CD4-positive, alpha-beta T cell treated with Interleukin-17A for 1 hour (primary cell): ENCODE measurements at places on chromosomes 5 and 9.

DNA sequence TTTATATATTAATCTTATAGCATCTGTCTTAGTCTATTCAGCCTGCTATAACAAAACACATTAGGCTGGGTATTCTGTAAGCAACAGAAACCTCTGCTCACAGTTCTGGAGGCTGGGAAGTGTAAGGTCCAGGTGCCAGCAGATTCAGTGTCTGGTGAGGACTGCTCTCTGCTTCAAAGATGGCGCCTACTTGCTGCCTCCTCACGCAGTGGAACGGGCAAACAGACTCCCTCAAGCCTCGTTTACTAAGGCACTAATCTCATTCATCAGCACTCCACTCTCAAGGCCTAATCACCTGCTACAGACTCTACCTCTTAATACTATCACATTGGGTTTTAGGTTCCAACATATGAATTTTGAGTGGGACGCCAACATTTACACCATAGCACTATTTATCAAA lies 5.2 kb upstream of the TBC1D2 start:
- no peak for DNase-seq

DNA sequence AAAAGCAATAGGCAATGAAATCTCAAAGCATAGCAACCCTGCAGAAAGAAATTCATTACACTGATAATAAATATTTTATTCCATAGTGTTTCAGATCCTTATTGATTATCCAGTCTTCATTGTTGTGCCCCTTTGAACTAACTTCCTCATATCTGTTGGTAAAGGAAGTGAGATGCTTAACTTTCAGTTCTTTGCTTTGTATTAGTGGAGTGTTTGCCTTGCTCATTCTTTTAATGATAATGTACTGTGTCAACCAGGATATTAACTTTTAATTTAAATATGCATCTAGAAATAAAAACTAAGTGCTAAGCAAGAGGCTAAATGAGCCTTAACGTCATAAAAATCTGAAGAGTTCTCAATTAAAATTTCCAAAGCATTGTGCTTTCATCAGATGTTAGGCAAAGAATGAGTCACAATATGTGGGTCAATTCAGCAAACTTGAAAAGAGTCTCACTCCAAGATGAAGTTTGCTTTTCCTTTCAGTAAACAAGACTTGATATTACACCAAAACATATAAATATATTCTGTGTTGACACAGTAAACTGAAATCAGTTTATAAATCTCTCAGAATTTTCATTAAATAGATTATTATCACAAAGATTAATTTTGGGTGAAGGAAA lies 105.9 kb downstream of the GIN1 start:
- DNase-seq: no peak

- DNase-seq: no peak
These were observed 278.8 kb downstream of the ENC1 start for GRCh38 chr5:74361406-74362358.

GRCh38 chr5:52119768-52120167 lies 667.9 kb upstream of the ITGA1 start:
- DNase-seq: no peak

GRCh38 chr5:137880313-137880712 lies 8.9 kb upstream of the PKD2L2 start:
- no peak for DNase-seq

DNA sequence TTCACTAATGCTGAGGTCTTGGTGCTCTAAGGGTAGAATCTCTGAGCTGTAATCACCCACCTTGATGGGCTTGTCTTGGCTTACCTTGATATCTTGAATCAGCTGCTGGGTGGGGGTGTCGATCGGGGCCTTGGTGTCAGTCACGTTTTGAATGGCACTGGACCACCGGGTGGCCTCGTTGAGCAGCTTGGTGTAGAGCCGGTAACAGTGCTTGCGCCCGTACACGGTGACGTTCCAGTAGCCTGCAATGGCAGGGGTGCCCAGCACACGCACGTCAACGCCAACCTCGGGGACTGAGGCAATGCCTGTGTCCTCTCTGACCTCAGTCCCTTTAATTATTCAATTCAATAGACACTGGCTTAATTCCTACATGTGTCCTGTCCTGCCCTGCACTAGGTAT lies 63.1 kb upstream of the RETREG1 start:
- no peak for DNase-seq
